ENCODE measurements at places on chromosomes 6 and 20.

GRCh38 chr6:167892835-167893815 lies 66.4 kb downstream of the AFDN start:
- no peak for DNase-seq

DNA sequence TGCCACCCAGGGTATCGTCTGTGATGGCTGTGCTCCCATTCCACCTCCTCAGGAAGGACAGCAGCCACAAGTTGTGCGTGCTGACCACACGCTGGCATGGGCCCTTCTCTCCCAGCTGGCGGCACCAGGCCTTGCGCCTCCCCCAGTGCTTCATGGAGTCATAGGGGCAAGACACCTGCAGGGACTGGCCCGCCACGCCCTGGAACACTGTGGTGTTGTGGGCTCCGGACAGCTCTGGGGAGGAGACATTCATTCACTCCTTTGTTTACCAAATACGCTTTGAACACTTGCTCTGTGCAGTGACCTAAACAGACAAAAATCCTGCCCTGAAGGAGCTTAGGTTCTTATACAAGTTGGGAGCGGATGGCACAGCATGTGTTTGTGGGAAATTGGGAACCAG lies 1.5 kb downstream of the TREM2 start:
- no peak for DNase-seq

- no peak for DNase-seq
These were observed 28.4 kb downstream of the MAP3K5 start for GRCh38 chr6:136763716-136764516.

- no peak for DNase-seq
These were observed 7.5 kb downstream of the CCM2L start for GRCh38 chr20:32017711-32018251.

- DNase-seq, result peak; percentile 70
These were observed 14.7 kb downstream of the MUCL3 start for GRCh38 chr6:30955367-30956042.

DNA sequence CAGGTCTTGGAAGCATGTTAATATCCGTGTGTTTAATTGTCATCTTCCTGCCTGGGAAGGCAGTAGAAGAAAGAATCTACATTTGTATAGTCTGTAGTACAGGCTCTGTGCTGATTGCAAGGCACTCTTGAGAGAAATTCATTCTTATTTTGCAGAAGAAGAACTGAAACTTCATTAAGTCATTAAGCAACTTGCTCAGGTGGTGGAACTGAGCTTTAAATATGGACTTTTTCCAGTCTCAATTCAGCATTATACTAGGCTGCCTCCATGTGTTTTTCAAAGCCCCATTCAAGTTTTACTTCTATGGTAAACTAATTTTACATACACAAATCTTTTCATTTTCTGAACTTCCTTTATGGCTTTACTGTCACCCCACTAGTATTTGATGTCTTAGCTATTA lies 18.7 kb downstream of the ZNF451 start:
- DNase-seq, result no peak

DNA sequence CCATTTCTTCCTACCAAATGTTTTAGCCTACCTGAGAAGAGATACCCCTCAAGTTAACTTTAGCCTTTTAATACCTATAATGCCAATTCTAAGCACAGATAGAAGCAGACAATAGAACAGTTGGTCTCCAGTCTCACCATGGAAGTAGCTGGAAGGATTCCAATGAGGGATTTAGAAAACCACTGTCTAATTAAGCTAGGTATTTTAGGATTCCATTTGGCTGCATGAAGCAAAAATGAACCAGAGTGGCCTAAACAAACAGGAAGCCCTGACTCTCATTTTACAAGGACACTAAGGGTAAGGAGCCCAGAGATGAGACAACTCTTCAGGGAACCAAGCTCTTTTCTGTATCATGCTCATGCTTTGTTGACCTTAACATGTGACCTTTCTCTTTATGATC lies 199.2 kb downstream of the ALDH8A1 start:
- DNase-seq, result no peak

- DNase-seq, result no peak
These were observed 527.9 kb downstream of the DHX35 start for GRCh38 chr20:39489986-39490560.

DNA sequence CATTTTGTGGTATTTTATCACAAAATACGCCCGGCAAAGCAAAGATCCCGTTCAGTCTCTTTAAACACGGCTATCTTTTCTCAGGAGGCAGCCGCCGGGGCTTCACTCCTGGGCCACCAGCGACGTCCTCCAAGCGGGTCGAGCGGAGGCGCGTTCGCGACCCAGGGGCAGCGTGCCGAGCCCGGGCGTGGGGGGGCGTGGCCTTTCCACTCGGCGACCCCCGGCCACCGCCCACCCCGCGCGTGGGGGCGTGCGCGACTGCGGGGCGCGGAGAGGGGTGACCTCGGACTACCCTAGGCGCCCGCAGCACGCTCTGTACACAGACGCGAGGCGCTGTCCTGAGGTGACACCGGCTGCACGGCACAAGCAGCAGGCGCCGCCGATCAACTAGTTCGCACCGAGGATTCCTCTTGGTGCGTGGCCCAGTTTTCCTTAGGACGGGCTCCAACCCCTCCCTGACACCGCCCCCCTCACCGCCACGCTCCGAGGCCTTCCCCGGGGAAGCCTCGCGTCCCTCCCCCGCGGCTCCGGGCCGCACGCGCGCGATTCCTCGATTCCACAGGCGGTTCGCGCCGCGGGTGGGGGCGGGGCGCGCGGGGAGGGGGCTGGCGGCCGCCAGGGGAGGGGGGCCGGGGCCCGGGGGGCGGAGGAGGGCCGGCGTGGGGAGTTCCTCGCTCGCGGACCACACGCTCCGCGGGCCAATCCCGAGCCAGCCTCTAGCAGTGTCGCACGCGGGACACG lies 1.1 kb upstream of the JARID2 start:
- peak; percentile 88 for DNase-seq

DNA sequence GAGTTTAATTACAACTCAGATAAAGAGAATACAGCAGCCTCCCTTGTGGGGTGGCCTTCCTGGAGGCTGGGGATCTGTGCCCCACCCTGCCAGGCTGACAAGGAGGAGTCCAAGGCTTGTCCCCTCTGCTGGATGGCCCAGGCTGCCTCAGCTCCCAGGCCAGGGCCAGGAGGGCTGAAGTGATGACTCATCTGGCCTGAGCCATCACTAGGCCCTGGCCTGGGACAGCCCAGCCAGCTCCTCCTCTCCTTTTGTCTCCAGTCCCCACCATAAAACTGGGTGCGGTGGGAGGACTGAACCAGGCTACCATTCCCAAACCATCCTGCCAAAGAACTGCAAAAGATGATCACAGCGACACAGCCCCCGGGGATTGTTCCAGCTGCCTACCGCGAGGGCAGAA lies 15.0 kb downstream of the GRM4 start:
- no peak for DNase-seq

GRCh38 chr20:43584448-43585136 lies 6.1 kb upstream of the IFT52 start:
- no peak for DNase-seq

- no peak for DNase-seq
These were observed 356.5 kb downstream of the CDH26 start for GRCh38 chr20:60314727-60315126.

DNA sequence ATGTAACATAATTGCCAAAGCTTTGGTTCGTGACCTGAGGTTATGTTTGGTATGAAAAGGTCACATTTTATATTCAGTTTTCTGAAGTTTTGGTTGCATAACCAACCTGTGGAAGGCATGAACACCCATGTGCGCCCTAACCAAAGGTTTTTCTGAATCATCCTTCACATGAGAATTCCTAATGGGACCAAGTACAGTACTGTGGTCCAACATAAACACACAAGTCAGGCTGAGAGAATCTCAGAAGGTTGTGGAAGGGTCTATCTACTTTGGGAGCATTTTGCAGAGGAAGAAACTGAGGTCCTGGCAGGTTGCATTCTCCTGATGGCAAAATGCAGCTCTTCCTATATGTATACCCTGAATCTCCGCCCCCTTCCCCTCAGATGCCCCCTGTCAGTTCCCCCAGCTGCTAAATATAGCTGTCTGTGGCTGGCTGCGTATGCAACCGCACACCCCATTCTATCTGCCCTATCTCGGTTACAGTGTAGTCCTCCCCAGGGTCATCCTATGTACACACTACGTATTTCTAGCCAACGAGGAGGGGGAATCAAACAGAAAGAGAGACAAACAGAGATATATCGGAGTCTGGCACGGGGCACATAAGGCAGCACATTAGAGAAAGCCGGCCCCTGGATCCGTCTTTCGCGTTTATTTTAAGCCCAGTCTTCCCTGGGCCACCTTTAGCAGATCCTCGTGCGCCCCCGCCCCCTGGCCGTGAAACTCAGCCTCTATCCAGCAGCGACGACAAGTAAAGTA lies 547 bp upstream of the ESR1 start:
- DNase-seq, result no peak

- DNase-seq, result no peak
These were observed 179.8 kb upstream of the BMP5 start for GRCh38 chr6:56055081-56055704.

GRCh38 chr20:35883778-35884540 lies 70.3 kb downstream of the SCAND1 start:
- DNase-seq, result no peak

DNA sequence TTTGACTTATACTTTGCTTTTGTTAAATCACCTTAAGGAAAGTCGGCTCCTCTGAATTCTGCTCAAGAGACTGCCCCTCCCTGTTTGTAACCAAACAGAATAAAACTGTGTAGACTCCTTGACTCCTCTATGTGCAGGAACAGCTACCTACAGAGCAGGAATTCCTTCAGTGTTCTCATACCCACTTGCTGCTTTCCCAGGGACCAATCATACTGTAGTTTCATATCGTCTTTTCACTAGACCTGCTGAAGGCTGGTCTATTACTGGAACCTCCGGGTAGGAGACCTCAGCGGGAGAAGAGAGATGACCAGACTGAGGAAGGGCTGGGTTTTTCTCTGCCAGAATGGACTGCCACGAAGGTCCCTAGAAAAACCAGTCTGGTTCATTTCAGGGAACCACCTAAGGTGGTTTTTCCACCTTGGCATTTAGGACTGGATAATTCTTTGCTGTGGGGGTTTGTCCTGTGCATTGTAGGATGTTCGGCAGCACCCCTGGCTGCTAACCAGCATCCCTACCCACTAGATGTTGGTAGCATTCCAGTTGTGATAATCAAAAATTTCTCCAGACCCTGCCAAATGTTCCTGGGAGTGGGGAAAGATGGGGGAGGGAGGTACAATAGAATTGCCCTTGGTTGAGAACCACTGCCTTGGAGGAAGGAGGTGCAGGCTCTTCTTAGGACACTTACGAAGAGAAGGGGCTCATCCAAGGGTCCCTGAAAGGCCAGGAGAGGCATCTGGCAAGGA lies 80.5 kb downstream of the DNAAF9 start:
- DNase-seq, result no peak

- no peak for DNase-seq
These were observed 538.3 kb downstream of the GRIK2 start for GRCh38 chr6:101931766-101932165.

DNA sequence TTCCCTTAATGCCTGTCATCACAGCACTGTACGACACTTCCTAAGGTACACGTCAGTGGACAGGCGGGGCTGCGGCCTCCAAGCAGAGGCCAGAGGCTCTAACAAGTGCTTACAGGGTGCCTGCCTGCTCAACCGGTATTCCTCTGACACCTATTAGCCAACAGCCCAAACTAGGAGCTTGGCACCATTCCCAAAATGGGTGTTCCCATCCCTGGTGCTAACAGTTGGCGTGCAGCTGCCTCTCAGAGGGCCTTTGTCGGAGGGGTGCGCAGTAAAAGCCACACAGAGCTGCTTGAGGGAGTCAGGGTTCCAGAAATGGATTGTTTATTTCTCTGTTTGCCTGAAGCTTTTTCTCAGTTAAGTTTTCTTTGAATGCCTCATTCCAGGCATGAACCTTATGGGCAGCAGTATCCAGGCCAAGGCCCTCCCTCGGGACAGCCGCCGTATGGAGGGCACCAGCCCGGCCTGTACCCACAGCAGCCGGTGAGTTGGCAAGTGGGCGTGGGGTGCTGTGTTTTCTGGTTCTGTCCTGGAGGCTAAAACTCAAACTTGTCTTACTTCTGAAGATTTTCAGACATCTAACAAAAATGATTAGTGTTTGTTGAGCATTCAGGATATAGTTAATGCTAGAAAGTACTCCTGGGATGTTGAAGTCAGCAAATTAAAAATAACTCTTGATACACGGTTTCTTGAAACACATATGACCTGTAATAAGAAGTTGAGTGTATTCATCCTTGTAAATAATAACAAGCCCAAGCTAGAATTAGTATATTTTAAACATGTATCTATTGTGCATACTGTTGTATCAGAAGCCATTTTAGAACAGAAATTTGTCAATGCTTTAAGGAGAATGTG lies 124.7 kb downstream of the TMEM242 start:
- no peak for DNase-seq

- DNase-seq, result no peak
These were observed 19.5 kb downstream of the ADNP start for GRCh38 chr20:50911716-50912115.

GRCh38 chr20:48143435-48144081 lies 358.3 kb upstream of the SULF2 start:
- no peak for DNase-seq

GRCh38 chr20:32018269-32019155 lies 8.3 kb downstream of the CCM2L start:
- no peak for DNase-seq

GRCh38 chr20:60256811-60257210 lies 298.6 kb downstream of the CDH26 start:
- DNase-seq, result no peak

DNA sequence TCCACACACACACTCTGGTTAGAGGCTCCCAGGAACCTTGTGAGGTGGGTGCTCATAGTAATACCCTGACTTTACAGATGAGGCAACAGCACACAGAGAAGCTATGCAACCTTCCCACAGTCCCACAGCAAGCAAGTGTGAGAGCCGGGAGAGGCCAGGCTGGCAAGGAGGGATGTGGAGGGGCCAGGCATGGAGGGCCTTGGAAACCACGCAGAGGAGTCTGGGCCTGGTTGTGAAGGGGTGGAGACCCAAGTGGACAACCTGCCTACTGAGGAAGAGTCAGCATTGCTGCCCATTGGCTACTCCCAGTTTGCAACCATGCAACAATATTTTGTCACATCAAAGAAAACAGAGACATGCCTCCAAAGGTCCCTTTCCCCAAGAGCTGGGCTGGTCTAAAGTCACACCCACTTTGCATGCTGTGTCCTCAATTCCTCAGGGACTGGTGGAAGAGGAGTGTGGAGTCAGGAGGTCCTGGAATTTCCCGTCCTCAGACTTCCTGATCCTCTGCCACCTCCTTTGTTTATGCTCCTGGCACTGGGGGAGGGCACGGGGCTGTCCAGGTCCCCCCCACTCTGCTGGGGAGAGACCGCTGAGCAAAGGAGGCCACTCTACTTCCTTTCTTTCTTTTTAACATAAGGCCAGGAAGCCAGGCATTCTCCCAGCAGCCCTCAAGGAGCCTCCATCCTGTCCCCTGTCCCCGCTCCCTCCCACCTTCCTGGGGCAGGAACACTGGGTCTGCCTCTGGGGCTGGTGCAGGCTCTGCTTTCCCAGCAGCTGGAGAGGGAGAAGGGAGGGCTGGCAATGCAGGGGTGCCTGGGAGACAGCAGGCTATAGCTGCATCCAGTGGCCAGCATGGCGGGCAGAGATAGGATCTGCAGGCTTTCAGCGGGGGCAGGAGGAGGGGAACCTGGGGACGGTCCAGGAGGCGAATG lies 68.3 kb downstream of the NOL4L start:
- no peak for DNase-seq
